Osteoblast (primary cell): ENCODE measurements at places on chromosomes 13 and 19.

- H3K4me1 ChIP-seq, result no peaks in the 10 kb centered on the region
- H3K27ac ChIP-seq, result no peak overlapping the region
- H3K36me3 ChIP-seq, result no peaks in the 10 kb centered on the region
- no peak for DNase-seq
- no peaks in the 10 kb centered on the region for H3K27me3 ChIP-seq
- H3K4me3 ChIP-seq, result no peak overlapping the region
These were observed 244.0 kb upstream of the PCDH9 start for GRCh38 chr13:67474115-67474514.

DNA sequence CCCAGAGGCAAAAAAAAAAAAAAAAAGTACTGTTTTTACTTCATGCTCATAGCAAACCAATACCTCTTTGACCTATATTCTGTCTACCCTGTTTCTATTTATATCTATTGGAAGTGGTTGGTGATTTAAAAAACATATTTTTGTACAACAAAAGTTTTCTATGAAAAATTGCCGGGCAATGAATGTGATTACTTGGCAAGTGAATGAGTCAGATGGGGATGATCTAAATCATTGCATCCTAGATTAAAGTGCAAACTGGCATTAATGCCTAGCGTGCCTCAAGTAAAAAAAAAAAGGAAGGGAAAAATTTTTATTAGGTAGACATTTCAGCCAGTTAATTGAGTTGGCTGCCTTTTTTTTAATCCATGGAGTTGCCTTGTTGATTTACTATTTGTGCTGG, 500.6 kb downstream of the KCTD12 start:
- H3K4me3 ChIP-seq, result no peak overlapping the region
- peaks cover 15% of the 10 kb centered on the region for H3K27me3 ChIP-seq
- no peak for DNase-seq
- H3K27ac ChIP-seq, result no peak overlapping the region

DNA sequence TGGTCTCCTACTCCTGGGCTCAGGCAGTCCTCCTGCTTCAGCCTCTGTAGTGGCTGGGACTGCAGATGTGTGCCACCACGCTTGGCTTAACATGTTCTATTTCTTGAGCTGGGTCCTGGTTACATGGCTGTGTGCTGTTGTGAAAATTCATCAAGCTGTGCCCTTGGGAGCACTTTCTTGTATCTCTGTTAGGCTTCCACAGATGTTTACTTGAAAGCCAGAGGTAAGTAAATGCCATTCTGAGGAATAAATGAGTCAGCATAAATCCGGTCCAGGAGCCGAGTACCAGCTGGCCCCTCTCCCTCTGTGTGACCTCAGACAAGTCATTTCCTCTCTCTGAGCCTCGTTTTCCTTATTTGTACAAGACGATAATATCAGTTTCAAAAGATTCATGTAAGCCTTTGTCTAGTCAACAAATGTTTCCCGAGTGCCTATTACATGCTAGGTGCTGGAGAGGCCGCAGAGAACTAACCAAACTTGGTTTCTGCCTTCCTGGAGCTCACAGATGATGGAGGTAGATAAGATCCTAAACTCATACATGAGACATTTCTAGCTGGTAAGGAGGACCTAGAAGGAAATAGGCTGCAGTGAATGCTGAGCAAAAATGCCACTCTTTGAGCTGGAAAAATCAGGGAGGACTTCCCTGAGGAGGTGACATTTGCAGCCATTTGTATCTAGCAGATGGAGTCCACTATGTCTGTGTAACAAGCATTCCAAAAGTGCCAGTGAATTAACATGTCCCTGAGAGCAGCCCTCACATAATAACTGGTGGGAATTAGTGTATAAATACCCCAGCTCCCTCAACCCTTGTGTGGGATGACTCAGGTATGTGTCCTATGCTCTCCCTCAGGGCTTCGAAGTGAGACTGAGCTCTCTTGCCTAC, 2.7 kb upstream of the RASAL3 start:
- no peak overlapping the region for H3K4me3 ChIP-seq
- peak; percentile 81 for DNase-seq
- no peaks in the 10 kb centered on the region for H3K36me3 ChIP-seq
- no peak overlapping the region for H3K27ac ChIP-seq
- H3K27me3 ChIP-seq, result peaks cover 20% of the 10 kb centered on the region
- peaks cover 6% of the 10 kb centered on the region for H3K4me1 ChIP-seq

DNA sequence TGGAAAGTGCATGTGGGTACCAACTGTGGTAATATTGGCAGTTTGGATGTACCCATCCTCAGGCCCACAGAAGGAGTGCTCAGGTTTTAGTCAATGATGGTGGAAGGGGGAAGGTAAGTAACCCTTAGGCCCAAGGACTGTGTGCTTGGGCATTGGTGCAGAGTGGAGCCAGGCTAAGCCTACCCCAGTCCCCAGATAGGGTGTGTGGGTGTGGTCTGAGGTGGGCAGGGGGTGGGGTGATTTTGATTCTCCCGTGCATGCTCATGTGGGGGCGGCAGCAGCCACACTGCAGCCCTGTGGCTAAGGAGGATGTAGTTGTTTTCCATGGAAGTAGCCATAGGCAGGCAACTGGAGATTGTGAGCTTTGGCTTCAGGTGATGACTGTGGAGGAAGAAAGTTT, 2197.3 kb downstream of the PCDH9 start:
- no peaks in the 10 kb centered on the region for H3K27me3 ChIP-seq
- no peaks in the 10 kb centered on the region for H3K36me3 ChIP-seq
- H3K27ac ChIP-seq, result no peak overlapping the region
- no peaks in the 10 kb centered on the region for H3K4me1 ChIP-seq
- no peak overlapping the region for H3K4me3 ChIP-seq
- no peak for DNase-seq

DNA sequence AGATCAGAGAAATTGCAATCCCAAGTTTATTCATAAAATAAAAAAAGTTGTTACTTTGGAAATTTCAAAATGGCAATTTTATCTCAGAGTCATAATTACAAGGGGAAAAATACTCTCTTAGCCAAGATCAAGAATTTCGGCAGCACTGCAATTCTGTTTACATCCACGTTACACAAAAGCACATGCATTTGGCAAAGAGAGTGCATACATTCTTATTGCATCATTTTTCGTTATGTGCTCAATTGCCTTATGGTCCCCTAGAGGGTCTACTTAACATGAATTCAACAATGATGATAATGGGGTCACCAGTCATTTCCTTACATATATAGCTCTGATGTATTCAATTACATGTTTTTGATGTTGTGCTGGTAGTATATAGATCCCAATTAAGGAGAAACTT, 498.0 kb downstream of the DIAPH3 start:
- H3K4me1 ChIP-seq, result no peaks in the 10 kb centered on the region
- no peaks in the 10 kb centered on the region for H3K27me3 ChIP-seq
- no peak overlapping the region for H3K4me3 ChIP-seq
- no peaks in the 10 kb centered on the region for H3K36me3 ChIP-seq
- DNase-seq, result no peak

GRCh38 chr13:21501686-21502085, 42.6 kb upstream of the ZDHHC20 start:
- no peak overlapping the region for H3K27ac ChIP-seq
- no peak for DNase-seq
- no peaks in the 10 kb centered on the region for H3K27me3 ChIP-seq
- peaks cover 4% of the 10 kb centered on the region for H3K36me3 ChIP-seq
- no peak overlapping the region for H3K4me3 ChIP-seq
- no peaks in the 10 kb centered on the region for H3K4me1 ChIP-seq

DNA sequence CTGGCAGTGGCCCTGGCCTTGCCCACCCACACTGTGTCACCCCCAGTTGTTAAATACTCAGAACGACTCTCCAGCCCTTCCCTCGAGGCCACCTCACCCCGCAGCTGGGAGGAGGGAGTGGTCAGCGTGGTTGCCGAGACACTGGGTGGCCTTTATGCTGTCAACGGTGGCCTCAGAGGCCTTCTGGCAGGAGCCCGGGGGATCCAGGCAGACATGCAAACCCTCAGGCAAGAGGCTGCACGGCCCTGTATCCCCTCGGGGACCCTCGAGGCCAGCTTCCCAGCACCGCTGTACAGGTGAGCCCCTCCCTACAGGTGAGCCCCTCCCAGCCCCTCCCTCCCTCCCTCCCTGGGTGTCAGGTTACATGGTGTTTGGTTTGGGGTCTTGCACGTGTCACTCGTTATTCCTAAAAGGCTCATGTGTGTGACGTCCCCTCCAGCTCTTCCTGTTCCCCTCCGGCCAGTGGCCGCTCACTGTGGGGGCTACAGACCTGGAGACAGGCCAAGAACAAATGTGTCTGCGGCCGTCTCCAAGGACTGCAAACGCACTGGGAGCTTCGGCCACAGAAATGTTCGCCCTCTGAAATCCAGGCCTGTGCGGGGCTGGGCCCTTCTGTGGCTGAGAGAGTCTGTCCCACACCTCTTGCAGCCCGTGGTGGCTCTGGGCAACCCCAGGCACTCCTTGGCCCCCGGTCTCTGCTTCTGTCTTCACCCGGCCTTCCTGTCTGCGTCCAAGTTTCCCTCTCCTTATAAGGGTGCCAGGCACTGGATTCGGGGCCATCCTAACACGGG, at the start of gene TEKTIP1:
TSS of gene TEKTIP1 (plus strand) at position 210 of the 791 bp plus-strand sequence. CDS start at position 214, 4 bp downstream.
- H3K36me3 ChIP-seq, result peaks cover 14% of the 10 kb centered on the region
- H3K27ac ChIP-seq, result no peak within 1 kb of the TSS
- DNase-seq, result peak; percentile 93

DNA sequence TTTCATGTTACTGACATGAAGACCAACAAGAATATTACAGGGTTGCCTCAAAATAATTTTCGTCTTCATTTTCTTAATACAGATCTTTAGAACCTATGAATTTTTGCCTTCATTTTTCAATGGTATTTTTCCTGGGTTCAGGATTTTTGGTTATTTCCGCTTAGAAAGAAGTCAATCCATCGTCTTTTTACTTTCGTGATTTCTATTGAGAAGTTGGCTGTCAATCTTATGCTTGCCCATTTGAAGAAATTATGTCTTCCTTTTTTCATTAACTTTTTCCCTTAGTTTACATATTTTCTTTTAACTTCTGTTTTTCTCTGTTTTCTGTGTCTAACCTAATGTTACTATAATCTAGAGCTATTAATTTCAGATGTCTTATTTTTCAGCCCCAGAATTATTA, 868.9 kb upstream of the SLC10A2 start:
- H3K36me3 ChIP-seq, result no peaks in the 10 kb centered on the region
- no peak for DNase-seq
- no peaks in the 10 kb centered on the region for H3K4me1 ChIP-seq
- no peak overlapping the region for H3K4me3 ChIP-seq
- H3K27me3 ChIP-seq, result no peaks in the 10 kb centered on the region

DNA sequence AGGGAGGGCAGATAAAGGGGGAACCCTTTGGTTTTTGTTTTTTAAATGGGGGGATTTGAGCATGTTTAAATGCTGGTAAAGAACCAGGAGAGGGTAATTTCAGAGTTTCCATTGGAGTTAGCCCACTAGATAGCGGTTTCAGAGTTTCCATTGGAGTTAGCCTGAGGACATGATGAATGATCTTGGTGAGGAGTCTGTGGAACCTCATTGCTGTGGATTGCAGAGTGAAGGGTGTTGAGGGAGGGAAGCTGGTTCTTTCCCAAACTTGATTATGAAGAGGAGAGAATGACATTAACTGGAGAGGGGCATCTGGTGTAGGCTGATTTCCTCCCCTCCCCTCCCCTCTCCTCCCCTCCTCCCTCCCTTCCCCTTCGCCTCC, 5.0 kb downstream of the WASF3 start:
- H3K27ac ChIP-seq, result peak overlapping the region; percentile 42
- DNase-seq, result no peak
- H3K4me3 ChIP-seq, result no peak overlapping the region
- H3K4me1 ChIP-seq, result peaks cover 25% of the 10 kb centered on the region

- no peak overlapping the region for H3K4me3 ChIP-seq
- H3K27ac ChIP-seq, result no peak overlapping the region
- peaks cover 2% of the 10 kb centered on the region for H3K4me1 ChIP-seq
- DNase-seq, result peak; percentile 58
- no peaks in the 10 kb centered on the region for H3K27me3 ChIP-seq
These were observed 1.2 kb downstream of the S1PR4 start for GRCh38 chr19:3179739-3180293.

GRCh38 chr13:29925457-29926097, 75.2 kb upstream of the UBL3 start:
- DNase-seq, result no peak
- H3K27ac ChIP-seq, result peak overlapping the region; percentile 95
- H3K4me1 ChIP-seq, result peaks cover 42% of the 10 kb centered on the region
- H3K27me3 ChIP-seq, result no peaks in the 10 kb centered on the region
- H3K36me3 ChIP-seq, result no peaks in the 10 kb centered on the region
- H3K4me3 ChIP-seq, result no peak overlapping the region

- H3K4me3 ChIP-seq, result no peak overlapping the region
- no peaks in the 10 kb centered on the region for H3K27me3 ChIP-seq
- H3K27ac ChIP-seq, result no peak overlapping the region
- no peak for DNase-seq
- peaks cover 4% of the 10 kb centered on the region for H3K4me1 ChIP-seq
- no peaks in the 10 kb centered on the region for H3K36me3 ChIP-seq
These were observed 38.1 kb downstream of the MIPEP start for GRCh38 chr13:23851106-23851505.

DNA sequence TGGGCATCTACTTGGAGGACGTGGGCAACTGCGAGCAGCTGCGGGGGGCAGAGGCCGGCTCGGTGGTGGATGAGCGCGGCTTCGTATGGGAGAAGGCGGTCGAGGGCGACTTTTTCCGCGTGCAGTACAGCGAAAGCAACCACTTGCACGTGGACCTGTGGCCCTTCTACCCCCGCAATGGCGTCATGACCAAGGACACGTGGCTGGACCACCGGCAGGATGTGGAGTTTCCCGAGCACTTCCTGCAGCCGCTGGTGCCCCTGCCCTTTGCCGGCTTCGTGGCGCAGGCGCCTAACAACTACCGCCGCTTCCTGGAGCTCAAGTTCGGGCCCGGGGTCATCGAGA, 10.3 kb upstream of the STRN4 start:
- no peak overlapping the region for H3K27ac ChIP-seq
- H3K4me1 ChIP-seq, result peaks cover 30% of the 10 kb centered on the region
- no peak overlapping the region for H3K4me3 ChIP-seq

DNA sequence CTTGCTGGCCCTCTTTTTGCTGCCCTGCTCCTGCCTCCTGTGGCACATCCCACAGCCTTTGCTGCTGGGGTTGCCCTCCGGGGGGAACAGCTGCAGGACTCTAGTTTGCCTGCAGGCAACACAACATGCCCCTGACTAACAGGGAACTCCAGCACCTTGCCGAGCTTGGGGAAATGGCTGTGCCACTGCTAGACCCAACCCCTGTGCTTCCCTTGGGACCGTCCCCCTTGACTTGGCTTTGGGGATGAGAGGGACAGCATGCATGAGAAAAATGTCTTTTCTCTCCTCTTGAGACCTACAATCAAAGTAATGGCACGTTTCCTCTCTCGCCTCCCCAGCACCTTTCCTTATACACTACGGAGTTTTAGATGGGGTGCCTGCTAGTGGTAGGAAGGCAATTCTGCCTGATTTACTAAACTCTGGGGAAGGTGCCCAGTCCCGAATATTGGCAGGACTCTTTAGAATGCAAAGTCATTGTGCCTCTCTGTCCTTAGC, 12.4 kb upstream of the VWA8 start:
- H3K4me3 ChIP-seq, result no peak overlapping the region
- no peak overlapping the region for H3K27ac ChIP-seq
- no peaks in the 10 kb centered on the region for H3K36me3 ChIP-seq

GRCh38 chr13:97484301-97484700, 50.3 kb downstream of the RAP2A start:
- no peaks in the 10 kb centered on the region for H3K27me3 ChIP-seq
- no peak overlapping the region for H3K4me3 ChIP-seq
- no peak overlapping the region for H3K27ac ChIP-seq
- no peaks in the 10 kb centered on the region for H3K4me1 ChIP-seq
